ENCODE measurements at places on chromosomes 1 and 21.

DNA sequence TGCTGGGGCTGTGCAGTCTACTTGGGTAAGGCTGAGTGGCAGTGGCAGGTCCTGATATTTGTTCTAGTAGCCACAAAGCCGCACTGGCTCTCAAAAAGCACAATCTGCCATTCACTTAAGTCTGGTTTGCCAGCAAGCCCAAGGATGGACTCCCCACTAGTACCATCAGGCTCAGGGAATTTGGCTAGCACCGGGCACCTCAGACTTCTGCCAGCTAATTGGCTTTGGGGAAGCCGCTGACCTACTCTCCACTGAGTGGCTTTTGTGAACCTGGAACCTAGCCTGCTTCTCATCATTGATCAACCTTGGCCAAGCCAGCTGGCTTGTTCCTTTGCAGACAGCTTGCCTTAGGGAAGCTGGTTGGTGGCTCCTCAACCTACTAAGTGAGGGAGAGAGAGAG is 83.1 kb downstream of the ESRRG start:
- DNase-seq: no peak

DNA sequence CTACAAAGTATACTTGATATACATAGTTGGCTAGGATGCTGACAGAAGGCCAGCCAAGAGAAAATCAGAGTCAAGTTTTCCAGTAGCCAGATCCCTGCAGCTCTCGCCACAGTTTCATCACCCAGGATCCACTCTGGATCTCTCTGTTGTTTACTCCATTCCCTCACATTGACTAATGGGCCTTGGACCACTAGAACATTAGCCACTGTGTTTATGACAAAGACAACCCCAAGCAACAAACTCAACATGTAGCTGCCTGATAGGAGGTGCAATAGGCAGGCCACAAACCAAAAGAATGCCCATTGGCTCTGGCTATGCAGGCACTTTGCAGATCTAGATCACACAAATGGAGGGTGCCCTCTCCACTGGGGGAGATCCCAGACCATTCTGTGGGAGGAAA is 44.2 kb downstream of the ARHGEF11 start:
- DNase-seq: no peak

DNA sequence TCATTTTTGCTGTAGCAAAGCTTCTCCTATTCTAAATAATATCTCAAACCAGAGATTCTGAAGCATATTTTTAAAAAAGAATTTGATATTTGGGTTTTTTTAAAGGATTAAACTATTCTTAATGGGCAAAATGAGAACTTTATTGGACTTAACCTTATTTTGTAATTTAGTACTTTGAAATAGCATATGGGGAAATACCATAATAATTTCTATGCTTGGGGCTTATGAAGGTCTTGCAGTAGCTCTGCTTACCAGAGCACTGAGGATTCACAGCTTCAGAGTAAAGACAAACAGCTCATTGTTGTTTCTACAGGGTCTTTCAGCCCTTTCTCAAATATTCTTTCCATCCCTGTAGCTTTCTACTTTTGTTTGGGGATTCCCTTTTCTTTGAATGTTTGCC is 111.2 kb upstream of the ZNF648 start:
- DNase-seq: no peak

DNA sequence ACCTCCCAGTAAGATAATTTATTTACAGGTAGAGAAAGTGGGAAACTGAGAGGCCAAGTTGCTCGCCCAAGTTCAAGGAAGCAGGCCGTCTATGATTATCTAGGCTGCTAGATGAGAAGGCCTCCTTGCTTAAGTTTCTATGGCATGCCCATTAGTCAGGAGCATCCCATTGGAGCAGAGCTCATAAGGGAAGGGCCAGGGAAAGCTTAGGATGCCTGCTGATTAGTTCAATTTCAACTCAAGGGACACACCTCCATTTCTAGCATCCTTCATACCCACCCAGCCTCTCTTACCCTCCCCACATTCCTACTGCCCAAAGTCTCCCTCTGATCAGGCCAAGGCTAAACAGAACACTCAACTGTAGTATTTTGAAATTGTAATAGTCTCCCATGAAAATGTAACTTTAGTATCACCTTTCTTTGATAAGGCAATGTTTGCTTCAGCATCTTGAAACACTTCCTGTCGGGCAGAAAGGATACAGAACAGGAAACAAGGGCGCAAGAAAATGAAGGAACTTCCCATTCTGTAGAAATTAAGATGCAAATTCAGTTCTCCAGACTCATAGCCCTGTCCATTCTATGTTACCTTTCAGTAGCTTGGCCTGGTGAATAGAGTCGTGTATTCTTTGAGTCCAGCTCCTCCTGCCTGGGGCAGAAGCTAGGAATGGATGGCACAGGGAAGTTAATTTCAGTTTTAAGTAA is 46.3 kb upstream of the TARBP1 start:
- no peak for DNase-seq

GRCh38 chr1:9901148-9902059 is 8.7 kb downstream of the CTNNBIP1 start:
- DNase-seq: no peak

- DNase-seq: peak; percentile 51
Measured at GRCh38 chr1:205907794-205908193, 35.5 kb downstream of the SLC26A9 start.

GRCh38 chr1:78214334-78214733 is 168.6 kb downstream of the GIPC2 start:
- DNase-seq: no peak

DNA sequence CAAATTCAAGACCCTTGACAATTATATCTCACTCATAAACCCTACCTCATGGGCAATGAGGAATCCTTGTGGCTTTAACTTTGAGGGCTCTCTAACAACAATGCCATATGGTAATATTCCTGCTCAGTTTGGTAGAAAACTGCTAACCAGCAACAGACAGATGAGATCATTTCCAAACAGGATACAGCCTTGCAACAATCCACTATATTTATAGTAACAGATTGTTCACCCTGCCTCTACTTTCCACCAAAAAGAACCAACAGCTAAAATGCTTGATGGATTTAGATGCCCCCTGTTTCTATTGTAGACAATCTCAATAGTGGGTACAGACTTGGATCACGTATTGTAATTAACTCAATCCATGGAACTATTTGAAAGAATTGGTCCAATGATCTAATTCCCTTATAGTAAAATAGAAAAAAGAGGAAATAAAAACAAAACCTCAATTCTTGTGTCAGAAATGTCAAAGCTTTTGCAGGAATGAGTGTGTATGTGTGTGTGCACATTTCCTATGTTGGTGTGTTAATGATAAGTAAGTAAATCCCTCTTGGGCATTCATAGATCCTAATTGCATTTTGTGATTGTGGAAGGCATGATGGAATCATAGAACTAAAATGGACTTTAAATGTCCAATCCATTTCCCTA is 100.0 kb upstream of the EDEM3 start:
- DNase-seq: peak; percentile 60

DNA sequence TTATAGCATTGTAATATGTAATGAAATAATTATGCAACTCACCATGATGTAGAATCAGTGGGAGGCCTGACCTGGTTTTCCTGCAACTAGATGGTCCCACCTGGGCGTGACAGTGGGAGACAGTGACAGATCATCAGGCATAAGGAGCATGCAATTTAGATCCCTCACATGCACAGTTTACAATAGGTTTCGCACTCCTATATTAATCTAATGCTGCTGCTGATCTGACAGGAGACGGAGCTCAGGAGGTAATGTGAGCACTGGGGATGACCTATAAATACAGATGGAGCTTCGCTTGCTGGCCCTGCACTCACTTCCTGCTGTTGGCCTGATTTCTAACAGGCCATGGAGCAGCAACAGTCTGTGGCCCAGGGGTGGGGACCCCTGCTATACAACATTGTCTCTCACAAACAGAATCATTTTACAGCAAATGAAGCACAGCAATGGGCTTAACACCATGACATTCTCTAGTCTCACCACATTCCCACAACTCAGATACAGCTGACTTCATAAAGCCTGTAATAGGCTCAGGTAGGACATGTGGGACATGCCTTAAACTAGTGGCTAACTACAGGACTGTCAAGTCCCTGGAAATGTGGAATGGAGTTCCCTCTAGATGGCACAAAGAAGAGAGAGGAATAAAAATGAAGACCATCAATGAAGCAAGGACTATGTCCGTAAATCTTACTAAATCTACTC is 40.7 kb upstream of the SLC5A9 start:
- no peak for DNase-seq

GRCh38 chr1:38310079-38310478 is 263.5 kb upstream of the POU3F1 start:
- no peak for DNase-seq

- DNase-seq: no peak
Measured at GRCh38 chr1:30798389-30799232, 41.0 kb upstream of the LAPTM5 start.

DNA sequence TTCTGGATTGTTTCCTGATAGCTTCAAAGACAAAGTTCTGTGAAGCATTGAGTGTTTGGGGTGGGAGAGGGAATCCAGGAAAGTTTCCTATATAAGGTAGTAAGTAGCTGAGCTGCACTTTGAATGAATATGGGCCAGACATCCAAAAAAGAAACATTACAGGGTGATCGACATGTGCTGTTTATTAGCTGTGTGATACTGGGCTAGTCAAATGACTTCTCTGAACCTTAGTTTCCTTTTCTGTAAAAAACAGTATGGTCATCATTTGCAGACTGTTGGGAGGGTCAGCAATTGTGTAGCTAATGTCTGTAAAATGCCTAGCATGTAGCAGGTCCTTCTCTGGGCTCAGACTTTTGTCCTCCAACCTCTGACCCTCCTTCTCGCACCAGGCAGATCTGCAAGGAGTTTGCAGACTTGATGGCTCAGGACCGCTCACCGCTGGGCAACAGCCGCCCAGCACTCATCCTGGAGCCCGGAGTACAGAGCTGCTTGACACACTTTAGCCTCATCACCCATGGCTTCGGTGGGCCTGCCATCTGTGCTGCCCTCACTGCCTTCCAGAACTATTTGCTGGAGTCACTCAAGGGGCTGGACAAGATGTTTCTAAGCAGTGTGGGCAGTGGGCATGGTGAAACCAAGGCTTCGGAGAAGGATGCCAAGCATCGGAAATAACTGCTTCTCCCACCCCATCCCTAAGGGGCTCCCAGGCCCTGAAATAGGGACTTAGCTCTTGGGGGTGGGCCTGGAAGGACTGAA is 21.1 kb downstream of the TFAP2E start:
- DNase-seq: no peak

- DNase-seq: no peak
Measured at GRCh38 chr1:231226156-231226555, 14.9 kb upstream of the GNPAT start.

DNA sequence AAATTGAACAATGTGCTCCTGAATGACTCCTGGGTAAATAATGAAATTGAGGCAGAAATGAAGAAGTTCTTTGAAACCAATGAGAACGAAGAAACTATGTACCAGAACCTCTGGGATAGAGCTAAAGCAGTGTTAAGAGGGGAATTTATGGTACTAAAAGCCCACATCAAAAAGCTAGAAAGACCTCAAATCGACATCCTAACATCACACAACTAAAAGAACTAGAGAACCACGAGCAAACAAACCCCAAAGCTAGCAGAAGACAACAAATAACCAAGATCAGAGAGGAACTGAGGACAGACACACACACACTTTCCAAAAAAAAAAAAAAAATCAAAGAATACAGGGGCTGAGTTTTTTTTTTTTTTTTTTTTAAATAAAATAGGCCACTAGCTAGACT is 564.2 kb downstream of the SMYD3 start:
- no peak for DNase-seq

- DNase-seq: no peak
Measured at GRCh38 chr1:233627823-233628222, 13.9 kb downstream of the KCNK1 start.

DNA sequence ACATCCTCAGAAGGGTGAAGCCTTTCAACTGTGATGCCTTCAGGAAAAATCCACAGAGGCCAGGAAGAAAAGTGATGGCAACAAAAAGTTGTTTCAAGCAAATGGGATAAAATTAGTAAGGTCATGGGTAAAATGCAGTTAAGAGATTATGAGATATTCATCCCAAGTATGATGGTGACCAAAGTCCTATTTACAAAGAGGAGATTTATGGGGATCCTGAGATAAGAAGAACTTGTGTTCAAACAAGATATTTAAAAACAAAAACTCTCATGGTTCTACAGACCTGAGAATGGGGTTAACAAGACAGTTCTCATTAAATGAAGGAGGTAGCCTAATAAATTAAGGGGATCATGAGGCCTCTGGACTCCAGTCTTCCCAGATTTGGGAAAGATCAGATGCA is 184.4 kb downstream of the FCRL5 start:
- DNase-seq: no peak

- DNase-seq: no peak
Measured at GRCh38 chr21:33360281-33360680, 35.5 kb downstream of the IFNAR1 start.

- DNase-seq: no peak
Measured at GRCh38 chr1:161121834-161122233, 3.9 kb downstream of the NIT1 start.

DNA sequence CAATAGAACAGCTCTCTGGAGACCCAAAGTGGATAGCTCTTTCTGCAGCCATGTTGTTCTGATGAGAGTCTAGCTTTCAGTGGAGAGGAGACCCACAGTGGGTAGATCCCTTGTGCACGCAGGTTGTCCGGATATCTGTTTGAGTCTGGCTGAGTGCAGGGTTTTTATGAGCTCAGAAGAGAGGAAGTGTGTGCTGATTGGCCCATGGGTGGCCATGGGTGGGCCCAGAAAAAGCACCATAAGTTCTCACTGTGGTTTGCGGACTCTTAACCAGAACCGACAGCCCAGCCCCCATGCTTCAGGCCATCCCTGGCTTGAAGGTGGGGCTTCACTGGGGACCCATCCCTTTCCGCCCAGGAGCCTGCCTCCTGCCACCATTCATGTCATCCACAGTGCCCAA is 17.0 kb downstream of the FAM20B start:
- DNase-seq: no peak

DNA sequence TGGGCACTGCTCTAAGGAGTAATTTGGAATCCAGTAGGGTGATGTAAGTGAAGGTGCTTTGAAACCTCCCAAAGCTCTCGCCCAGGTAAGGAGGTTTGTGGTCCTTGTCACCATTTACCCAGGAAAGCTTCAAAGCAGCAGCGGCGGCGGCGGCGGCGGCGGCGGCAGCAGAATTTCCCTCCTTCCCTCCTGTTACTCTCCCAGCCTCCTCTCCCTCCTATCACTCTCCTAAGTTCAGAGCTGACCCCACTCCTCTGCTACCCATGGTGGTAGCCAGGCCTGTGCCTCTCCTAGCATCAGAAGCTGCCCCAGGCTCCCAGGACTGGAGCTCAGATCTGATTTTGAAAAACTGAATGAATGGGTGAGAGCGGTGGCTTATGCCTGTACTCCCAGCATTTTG is 60.7 kb downstream of the ACBD3 start:
- no peak for DNase-seq

DNA sequence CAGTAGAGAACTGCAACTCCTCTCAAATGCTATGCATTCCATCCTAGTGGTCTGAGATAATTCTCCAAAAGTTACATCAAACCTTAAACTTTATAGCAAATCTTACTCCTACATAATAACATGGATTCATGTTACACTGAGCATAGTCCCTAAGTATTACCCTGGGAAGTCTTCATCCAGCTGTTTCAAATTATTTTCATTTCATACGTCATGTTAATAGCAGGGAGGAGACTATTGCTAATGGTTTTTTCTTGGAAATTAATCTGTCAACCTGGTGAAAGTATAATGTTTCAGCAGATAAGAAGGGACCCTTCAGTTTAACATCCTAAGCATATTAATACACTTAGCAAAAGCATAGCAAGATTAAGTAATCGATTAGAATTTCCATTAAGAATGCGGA is 318.1 kb downstream of the USP25 start:
- DNase-seq: no peak

GRCh38 chr1:159979257-159979656 is 25.2 kb upstream of the SLAMF9 start:
- DNase-seq: no peak

- DNase-seq: no peak
Measured at GRCh38 chr1:8395433-8395866, 77.5 kb downstream of the SLC45A1 start.

GRCh38 chr1:230985711-230986110 is 6.8 kb downstream of the ARV1 start:
- no peak for DNase-seq

All from dermis microvascular lymphatic vessel endothelial cell (primary cell).